Stimulated activated CD8-positive, alpha-beta memory T cell treated with anti-CD3 and anti-CD28 coated beads, Interleukin-7, amount 100 ng/mL, for 1 hour (primary cell): ENCODE measurements at places on chromosomes 7 and 10.

DNA sequence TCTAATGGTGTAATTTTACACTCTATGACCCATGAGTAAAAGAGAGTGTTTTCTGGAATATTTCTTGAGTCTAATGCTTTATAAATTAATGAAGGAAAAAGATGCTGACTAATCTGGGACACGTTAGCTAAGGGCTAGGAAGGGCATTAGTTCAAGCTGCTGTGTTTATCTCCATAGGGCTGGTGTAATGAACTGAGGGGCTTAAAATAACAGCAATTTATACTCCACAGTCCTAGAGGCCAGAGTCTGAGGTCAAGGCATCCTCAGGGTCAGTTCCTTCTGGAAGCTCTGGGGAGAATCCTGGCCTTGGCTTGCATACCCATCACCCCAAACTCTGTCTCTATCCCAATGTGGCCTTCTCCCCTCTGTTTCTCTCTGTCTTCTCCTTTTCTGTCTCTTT, 105.2 kb upstream of the PFKP start:
- DNase-seq: no peak

DNA sequence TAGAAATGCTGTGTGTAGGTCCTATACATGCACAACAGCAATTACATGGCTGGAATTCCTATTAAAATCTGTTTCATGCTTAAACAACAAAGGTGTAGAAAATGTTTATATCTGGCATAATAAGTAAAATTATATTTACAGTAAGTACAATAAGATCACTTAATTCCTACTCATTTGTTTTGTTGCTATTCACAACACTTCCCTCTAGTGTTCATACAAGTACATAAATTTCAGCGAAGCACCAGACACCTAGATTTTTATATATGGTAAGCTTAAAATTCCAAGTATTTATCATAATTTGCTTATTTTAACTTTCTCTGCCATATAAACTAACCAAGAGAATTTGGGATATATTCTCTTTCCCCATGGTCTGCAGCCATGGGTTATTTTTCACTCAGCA, 51.8 kb upstream of the ANK3 start:
- no peak for DNase-seq

- DNase-seq: no peak
These were observed 206.6 kb upstream of the GPR26 start for GRCh38 chr10:123459371-123460091.

DNA sequence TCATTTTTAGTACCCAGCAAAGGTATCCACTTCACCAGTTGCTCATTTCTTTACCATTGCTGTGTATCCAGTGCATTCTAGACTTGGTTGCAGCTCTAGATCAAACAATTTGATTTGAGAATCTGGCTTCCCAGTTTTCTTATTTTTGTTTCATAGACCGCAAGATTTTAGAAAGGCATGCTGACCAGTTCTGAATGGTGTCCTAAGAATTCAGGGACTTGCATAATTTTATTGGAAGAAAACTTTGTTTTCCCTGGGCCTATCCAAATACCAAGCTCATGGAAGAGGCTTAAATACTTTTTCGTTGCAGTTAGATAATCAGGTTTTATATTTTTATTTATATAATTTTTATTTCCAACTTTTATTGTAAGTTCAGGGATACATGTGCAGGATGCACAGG, 58.3 kb downstream of the BICC1 start:
- no peak for DNase-seq

GRCh38 chr7:80359476-80359875, 152.4 kb downstream of the GNAT3 start:
- DNase-seq: no peak

GRCh38 chr10:131576341-131577177, 265.0 kb upstream of the TCERG1L start:
- no peak for DNase-seq
